ENCODE measurements at places on chromosomes 6 and 20.
A peak's percentile ranks its signal among the peaks of the same experiment; 100 is the strongest.

DNA sequence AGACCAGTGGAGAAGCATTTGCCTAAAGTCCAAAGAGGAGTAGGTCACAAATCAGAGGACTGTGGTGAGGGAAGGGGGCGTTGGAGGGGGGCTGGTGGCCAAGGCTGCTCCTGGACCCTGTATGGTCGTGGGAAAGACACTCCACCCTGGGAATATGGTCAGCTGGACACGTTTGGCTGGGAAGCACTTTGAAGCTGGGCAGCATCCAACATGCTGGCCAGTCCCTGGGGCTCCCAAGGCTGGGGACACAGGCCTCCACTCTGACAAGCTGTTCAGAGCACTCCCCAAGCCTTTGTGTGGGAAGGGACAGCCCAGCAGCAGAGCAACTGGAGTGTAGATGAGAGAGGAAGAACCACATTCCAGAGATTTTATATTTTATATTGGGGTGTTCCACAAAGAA is 203.2 kb downstream of the ANKRD60 start:
- DNase-seq, result peak; percentile 40

DNA sequence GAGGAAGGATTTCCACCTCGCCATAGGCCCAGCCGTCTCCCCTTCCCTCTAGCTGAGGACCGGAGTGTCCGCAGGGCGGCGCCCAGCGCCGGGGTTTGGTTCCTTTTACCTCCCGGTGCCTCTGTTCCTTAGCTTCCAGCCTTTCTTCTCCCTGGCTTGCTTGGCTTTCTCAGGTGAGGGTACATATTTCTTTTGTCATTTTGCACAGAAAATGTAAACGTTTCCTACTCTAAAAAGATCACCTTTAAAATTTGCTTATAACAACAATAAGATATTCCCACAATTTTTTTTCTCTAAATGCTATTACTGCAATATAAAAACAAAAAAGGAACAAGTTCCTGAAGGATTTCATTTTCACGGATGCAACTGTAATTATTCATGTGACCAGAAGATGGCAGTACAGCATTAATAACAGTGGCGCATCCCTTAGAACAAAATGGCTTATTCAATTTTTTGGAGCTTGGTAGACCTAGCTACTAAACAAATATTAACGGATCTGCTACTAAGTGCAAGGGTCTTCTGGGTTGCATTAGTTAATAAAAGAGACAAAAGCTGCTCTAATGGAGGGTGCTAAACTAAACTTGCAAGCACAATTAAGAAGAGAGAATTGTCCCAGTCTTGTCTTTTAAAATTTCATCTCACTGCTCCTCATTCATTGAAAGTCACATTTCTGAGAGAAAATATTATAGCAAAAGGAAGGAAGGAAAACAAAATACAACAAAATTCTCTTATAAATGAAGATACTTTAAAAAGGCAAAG is 172.9 kb downstream of the ADGRG6 start:
- DNase-seq, result peak; percentile 31

DNA sequence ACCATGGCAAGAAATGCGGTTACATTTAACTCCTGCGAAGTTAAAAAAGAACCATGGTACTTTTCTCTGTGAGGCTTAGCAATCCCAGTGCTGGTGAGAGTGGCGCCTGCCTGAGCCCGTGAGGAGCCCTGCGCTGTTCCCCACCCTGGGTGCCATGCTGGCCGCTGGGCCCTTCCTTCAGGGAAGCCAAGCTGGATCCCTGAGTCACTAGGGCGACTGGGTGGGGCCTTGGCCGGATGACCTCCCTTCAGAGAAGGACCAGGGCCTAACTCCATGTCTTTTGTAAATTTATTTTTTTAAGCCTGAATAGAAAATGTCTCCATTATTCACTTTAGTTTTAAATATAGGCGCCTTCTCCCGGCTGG is 209.1 kb downstream of the ERMARD start:
- peak; percentile 24 for DNase-seq

GRCh38 chr20:44678990-44679611 is 27.6 kb upstream of the ADA start:
- DNase-seq, result no peak

- no peak for DNase-seq
Observed at GRCh38 chr6:11822346-11822745, 43.7 kb upstream of the ADTRP start.

GRCh38 chr6:32617751-32618150 is 19.5 kb upstream of the HLA-DQA1 start:
- no peak for DNase-seq

DNA sequence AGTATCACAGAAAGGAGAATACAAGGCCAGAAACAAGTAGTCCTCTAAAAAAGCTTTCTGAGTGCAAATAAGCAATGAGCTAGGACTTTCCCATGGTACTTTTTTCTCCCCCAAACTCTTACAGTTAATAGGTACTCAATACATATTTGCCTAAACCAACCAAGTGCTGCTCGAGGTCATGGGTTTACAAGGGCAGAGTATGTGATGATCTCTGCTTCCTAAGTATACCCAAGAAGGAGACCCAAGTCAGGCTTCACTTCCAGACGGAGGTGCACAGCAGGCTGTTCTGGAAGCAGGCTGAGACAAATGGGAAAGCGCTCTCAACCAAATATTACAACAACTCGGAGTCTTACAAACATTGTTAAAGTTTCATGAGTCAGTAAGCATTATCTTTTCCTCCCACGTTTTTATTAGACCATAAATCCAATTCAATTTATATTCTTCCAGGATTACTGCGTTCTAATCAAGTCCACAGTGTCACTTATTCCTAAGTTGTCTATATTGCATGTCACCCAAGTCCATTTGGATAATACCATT is 8.1 kb downstream of the FYN start:
- DNase-seq, result no peak

All from stomach (tissue), 19 donors.